ENCODE measurements at places on chromosomes 11 and 22.

- no peak for DNase-seq
Measured at GRCh38 chr11:36367806-36368680, 72.0 kb downstream of the PRR5L start.

- DNase-seq: no peak
Measured at GRCh38 chr11:118791961-118792569, 1.1 kb upstream of the DDX6 start.

DNA sequence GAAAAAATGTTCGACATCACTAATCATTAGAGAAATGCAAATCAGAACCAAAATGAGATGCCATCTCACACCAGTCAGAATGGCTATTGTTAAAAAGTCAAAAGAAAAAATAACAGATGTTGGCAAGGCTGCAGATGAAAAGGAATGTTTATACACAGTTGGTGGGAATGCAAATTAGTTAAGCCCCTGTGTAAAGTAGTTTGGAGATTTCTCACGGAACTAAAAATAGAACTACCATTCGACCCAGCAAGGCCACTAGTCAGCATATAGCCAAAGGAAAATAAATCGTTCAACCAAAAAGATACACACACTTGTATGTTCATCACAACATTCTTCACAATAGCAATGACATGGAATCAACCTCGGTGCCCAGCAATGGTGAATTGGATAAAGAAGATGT is 503.2 kb downstream of the OPCML start:
- DNase-seq: no peak

- DNase-seq: no peak
Measured at GRCh38 chr22:41732096-41732772, 32.9 kb downstream of the MEI1 start.

- DNase-seq: no peak
Measured at GRCh38 chr11:127632976-127633680, 632.6 kb upstream of the KIRREL3 start.

GRCh38 chr22:23504516-23504915 is 75.6 kb downstream of the IGLL1 start:
- DNase-seq: no peak

DNA sequence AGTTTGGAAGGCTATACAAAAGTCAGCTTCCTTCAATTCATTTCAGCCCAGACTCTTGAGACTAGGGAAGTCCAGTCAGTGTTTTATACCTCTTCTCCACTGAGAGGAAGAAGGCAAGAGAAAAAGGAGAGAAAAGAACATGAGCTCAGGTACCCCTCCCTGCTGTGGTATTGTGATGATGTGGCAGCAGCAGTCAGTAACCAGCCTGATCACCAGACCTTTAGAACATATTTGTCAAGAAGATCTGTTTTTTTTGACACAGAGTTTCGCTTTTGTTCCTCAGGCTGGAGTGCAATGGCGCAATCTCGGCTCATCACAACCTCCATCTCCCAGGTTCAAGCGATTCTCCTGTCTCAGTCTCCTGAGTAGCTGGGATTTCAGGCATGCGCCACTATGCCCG is 21.2 kb upstream of the RPS13 start:
- no peak for DNase-seq

DNA sequence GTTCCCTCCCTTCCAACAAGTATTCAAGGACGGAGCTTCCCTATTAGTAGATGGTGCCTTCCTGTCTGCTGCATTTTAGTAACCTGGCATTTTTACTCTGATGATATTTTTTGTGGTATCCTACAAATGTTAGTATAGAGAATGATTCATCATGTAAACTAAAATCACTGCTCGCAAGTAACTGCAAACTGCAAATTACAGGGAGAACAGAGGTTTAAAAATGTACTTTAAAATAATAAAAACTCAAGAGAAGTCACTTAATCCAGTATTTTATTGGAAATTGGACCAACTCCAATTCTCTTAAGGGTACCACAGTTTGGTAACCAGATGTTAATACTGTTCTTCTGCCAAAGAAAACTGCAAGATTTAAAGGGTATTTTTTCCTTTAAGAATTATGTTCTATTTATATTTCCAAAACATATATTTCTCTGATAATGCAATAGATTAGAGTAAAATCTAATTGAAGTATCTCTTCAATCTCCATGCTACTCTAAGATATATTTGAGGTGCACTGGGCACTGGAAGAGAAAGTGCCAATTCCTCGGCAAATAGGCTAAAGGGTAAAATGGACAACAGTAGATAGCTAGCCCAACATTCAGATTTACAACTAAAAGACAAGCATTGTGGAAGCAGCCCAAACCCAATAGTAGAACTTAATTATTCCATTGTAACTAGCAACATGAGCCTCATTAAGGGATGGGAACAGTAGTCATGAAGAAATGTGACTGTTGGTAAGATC is 298.0 kb downstream of the TTC28 start:
- no peak for DNase-seq

GRCh38 chr11:65251476-65251875 is 10.3 kb upstream of the POLA2 start:
- DNase-seq: no peak

DNA sequence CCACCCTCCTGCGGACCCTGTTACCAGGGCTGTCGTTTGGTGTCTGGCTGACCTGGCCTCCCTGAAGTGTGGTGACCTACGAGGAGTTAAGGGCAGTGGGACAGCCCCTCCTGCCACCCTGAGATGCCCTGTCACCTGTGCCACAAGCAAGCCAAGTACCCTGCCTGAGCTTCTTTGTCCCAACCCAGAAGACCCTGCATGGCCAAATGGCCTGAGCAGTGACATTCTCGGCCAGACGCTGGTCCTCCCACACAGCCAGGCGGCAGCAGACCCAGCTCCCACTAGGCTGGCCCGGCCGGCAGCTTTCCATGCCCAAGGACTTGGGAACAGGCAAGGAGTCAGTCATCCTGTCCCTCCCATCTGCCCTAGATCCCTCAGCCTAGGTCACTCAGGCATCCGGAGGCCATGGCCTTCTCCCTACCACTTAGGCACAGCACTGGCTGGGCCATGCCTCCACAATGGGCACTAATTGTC is 7.6 kb downstream of the ARVCF start:
- no peak for DNase-seq

GRCh38 chr11:68525930-68526329 is 65.4 kb downstream of the PPP6R3 start:
- no peak for DNase-seq

GRCh38 chr11:126430581-126431335 is 75.3 kb downstream of the ST3GAL4 start:
- DNase-seq: no peak

- no peak for DNase-seq
Measured at GRCh38 chr11:12901272-12901671, 107.8 kb upstream of the RASSF10 start.

DNA sequence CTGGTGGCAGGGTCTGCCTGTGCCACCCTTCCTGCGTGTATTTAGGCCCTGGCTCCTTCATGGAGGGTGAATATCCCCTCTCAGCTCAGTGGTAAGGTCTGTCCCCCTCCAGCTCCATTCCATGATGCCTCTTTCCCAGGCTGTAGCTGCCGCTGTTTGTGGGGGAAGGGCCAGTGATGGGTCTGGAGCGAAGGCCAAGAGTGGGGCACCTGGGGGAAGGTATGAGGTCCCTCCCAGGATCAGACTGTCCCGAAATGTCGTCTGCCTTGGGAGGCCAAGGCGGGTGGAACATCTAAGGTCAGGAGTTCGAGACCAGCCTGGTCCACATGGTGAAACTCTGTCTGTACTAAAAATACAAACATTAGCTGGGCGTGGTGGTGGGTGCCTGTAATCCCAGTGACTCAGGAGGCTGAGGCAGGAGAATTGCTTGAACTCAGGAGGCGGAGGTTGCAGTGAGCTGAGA is 1.1 kb downstream of the CD151 start:
- no peak for DNase-seq

GRCh38 chr22:42586381-42586780 is 28.3 kb downstream of the POLDIP3 start:
- DNase-seq: no peak

GRCh38 chr11:75981546-75981945 is 166.5 kb downstream of the UVRAG start:
- DNase-seq: no peak

DNA sequence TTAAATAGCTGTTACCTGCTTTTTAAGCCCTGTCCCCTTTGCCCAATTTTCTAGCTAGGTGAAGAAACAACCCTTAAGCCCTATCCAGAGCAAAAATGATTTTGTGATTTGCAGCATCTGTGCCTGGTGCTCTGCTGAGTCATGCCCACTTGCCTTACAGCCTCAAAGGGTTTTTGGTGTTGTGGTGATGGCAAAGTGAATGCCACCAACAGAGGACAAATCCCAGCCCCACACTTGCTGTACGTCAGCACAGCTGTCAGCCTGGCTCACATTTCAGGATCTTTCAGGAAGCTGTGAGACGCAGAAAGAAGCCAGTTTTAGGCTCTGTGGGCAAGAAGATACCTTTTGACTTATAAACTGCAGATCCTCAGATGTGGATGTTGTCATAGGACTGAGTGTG is 401.7 kb downstream of the TENM4 start:
- DNase-seq: no peak

DNA sequence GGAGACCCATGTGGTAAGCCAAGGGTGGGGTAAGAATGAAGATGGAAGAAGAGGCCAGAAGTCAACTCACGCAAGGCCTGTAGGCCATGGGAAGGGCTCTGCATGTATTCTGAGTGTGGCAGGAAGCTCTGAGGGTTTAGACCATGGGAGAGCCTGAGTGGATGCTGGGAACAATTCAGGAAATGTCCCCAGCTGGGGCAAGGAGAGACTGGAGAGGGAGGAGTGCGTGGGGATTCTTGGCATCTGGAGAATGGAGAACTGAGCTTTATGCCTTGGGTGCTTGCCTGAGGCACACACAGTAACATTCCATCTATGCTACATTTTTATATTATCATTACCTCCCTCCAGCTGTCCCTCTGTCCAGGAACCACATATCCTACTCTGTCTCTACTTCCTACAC is 50.4 kb upstream of the CD82 start:
- no peak for DNase-seq

DNA sequence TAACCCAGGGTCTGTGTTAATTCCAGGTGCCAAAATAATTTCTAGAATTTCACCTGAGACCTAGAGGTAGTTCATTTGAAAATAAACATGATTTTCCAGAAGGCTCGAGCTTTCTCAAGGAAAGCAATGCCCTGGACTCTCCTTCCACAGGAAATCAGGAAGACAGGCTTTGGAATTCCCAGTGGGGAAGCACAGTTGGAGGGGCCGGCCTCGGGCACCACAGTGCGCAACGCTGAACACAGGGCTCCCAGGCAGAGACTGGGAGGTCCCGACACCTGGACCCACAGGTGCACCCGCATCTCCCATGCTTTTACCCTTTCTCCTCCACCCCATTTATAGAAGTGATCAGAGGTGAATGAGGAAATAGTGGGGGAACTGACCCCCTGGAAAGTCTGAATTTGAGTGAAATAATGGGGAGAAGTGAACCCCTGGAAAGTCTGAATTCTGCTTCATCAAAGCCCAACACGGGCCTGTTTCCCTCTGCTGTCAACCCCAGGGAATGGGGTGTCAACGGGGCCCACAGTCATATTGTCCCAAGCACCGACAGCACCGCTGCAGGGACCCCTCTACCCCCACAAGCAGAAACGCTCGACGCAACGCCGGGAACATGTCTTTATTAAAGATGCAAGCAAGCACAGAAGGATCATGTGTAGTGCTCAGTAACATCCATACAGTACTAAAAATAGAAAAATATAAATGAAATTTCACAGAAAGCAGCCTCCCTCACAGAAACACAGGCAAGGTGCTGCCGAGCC is 12.0 kb upstream of the EFCAB6 start:
- no peak for DNase-seq

DNA sequence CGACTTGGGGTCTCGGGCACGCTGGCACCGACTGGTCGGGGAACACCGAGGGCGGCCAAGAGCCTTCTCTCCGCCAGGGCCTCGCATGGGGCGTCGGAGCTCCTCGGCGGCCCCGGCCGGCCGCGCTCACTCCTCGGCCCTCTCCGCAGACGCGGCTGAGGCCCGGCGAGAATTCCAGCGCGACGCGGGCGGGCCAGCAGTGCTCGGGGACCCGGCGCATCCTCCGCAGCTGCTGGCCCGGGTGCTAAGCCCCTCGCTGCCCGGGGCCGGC is 5.6 kb downstream of the TBX1 start:
- no peak for DNase-seq

DNA sequence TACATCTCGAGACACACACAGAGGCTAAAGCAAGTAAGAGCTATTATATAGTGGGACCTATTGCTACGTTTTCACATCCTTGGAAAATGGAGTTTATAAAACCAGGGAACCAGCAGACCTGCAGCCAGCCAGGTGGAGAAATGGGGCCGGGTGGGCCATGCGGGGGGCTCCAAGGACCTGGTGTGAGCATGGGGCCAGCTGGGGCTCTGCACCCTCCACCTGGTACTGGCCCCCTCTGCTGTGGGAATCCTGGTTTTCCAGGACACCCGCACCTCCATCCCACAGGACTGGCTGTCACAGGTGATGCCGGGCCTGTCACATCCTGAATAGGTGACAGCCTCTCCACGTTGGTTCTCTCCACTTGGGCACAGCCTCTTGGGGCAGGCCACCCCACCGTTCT is 11.3 kb downstream of the DHCR7 start:
- no peak for DNase-seq

GRCh38 chr11:114172055-114172861 is 112.7 kb downstream of the ZBTB16 start:
- no peak for DNase-seq

DNA sequence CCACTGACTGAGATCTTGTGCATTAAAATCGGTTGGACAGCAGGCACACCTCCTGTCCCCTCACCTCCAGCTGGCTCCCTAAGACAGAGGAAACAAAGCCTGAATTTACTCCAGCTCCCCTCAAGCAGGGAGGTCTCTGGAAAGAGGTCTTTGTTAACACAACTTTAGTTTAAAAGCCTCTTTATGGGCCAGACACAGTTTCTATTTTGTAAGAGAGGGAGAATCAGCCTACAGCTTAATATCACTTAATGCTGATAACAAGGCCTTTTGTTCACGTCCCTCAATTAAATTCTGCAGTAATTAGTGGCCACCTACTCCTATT is 36.3 kb downstream of the PLEKHA7 start:
- DNase-seq: no peak

DNA sequence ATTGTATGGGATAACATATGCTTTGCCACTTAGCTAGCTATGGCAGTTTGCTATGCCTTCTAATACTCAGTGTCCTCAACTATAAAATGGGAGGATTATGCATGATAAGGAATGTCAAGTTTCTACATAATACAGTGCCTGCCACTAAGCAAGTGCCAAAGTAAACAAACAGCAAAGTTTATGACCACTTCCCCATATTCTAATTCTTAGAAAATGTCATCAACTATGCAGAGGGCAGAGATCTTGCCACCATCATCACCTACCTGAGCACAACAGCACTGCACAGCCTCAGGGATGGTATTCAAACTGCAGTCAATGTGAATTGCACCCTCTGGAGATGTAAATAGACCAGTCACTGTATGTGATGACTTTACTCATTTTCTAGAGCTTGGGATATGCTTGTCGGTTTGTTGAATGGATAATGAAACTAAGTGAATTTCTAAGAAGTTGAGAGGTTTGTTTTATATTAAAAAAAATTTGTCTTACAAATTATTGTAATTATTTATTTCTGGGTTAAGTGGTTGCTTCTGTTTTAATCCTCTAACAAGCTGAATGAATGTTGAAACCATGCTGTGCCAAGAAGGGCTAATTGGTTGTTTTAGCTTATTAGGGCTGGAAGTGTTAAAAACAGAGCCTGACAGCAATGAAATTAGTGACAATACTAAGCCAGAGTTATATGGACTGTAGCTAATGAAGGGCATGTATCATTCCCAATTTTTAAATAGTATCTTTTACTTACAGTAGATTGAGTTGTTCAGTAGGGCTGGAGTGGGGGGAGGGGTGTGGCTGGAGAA is 398.4 kb downstream of the CNTN5 start:
- no peak for DNase-seq
